ENCODE measurements at places on chromosomes 11 and 22. TPM values are rescaled to one million over a fixed set of nuclear protein-coding genes. Genes with fewer than 3 reads are reported as not detected.

HBB gene
- not detected for total RNA-seq

OR5B21 gene
- not detected for total RNA-seq

MMP1 gene
- total RNA-seq: 6.5 TPM

FAM227A gene
- 5.0 TPM for total RNA-seq

APOL4 gene
- 0.67 TPM for total RNA-seq

SMTNL1 gene
- not detected for total RNA-seq

OR8D4 gene
- not detected for total RNA-seq

- no peaks in the 10 kb centered on the region for H3K27me3 ChIP-seq
- H3K4me3 ChIP-seq: no peak overlapping the region
- DNase-seq: no peak
- H3K4me1 ChIP-seq: peaks cover 18% of the 10 kb centered on the region
Measured at GRCh38 chr22:37930270-37930951, 23.0 kb downstream of the C22orf23 start.

DNA sequence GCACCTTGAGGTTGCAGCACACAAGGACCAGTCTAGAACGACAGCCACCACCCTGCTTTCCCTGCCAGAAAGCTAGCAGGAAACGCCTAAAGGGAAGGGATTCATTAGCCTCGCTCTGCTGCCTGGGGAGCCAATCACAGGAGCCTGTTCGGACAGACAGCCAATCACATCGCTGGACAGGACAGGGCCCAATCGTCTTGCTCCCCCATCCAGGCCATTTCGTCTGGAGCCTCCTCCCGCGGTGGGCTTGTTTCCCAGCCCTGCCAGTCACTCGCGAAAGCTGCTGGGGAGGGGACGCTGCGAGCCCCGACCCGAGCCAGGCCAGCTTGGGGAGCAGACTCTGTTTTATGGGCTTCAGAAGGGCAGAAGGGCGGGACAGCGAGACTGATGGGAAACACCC, 79.8 kb upstream of the NCAM1 start:
- DNase-seq: no peak
- H3K4me1 ChIP-seq: peaks cover 2% of the 10 kb centered on the region
- H3K27me3 ChIP-seq: peaks cover 7% of the 10 kb centered on the region
- H3K36me3 ChIP-seq: no peaks in the 10 kb centered on the region
- H3K4me3 ChIP-seq: peak overlapping the region; percentile 87

GRCh38 chr11:1837171-1838076, 1.4 kb upstream of the TNNI2 start:
- H3K27ac ChIP-seq: no peak overlapping the region
- peaks cover 4% of the 10 kb centered on the region for H3K4me1 ChIP-seq
- no peaks in the 10 kb centered on the region for H3K27me3 ChIP-seq
- no peak overlapping the region for H3K4me3 ChIP-seq

DNA sequence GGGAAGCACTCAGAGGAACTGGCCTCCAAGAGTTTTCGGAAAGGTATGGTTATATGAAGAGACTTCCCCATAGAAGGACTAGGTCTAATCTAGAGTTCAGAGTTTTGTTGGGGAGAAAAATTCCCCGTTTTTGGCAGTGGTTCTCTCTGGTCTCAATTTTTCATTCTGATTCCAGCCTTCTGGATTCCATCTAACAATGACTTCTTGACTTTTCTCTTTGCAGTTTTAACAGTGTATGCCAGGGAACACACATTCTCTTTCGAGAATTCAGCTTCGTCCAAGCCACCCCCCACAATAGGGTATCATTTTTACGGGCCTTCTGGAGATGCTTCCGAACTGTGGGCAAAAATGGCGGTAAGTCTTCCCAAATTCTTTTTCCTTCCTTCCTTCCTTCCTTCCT, 115.6 kb downstream of the CSTPP1 start:
- H3K4me3 ChIP-seq: no peak overlapping the region
- DNase-seq: no peak
- H3K27ac ChIP-seq: no peak overlapping the region
- H3K4me1 ChIP-seq: peaks cover 17% of the 10 kb centered on the region
- no peaks in the 10 kb centered on the region for H3K27me3 ChIP-seq
- peaks cover 15% of the 10 kb centered on the region for H3K36me3 ChIP-seq

- DNase-seq: no peak
- H3K4me3 ChIP-seq: no peak overlapping the region
- H3K27ac ChIP-seq: no peak overlapping the region
- no peaks in the 10 kb centered on the region for H3K4me1 ChIP-seq
- H3K27me3 ChIP-seq: peaks cover 9% of the 10 kb centered on the region
Measured at GRCh38 chr11:132177106-132177505, 806.7 kb downstream of the NTM start.

DNA sequence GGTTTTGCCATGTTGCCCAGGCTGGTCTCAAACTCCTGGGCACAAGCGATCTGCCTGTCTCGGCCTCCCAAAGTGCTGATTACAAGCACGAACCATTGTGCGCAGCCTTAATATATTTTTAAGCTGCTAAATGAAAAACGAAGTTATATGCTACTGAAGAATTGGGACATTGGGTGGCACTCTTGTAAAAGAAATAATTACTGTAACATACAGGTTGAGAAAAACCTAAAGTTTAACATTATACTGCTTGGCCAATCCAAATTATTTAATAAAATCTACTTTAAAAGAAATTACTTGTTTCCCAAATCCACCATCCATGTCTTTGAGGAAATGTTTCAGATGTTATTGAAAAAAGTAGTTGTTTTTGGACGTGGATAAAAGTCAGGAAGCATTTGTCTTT, 37.9 kb upstream of the ARHGAP32 start:
- no peaks in the 10 kb centered on the region for H3K4me1 ChIP-seq
- H3K4me3 ChIP-seq: no peak overlapping the region
- no peaks in the 10 kb centered on the region for H3K27me3 ChIP-seq
- H3K36me3 ChIP-seq: peaks cover 26% of the 10 kb centered on the region

DNA sequence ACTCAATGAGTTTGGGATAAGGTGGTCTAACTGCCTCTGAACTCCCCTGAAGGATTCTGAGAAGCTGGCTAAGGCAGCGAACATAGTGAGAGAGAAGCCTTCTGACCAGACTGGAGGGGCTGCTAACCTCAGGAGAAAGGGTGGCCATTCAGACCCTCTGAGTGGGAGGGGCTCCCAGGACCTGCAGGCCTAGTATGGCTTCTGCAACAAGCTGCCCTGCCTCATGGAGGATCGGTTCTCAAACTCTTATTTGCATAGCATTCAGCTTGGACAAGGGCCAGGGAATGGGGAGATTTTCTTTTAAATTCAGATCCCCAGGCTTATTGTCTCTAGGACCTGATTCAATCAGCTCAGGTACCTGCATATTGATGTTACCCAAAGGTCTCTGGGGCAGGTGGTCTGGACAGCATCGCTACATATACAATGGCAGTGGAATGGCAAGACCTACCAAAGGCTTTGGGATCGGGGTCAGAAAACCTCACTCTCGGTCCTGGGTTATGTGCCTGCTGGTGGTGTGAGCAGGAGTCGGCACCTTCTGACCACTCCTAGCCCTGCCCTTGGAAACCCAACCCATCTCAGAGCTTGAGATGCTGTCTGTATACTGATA, 599.1 kb downstream of the BRD1 start:
- no peak overlapping the region for H3K4me3 ChIP-seq
- no peaks in the 10 kb centered on the region for H3K4me1 ChIP-seq

GRCh38 chr11:65624931-65625627, 9.5 kb downstream of the PCNX3 start:
- DNase-seq: no peak
- no peaks in the 10 kb centered on the region for H3K27me3 ChIP-seq
- no peak overlapping the region for H3K4me3 ChIP-seq
- H3K4me1 ChIP-seq: no peaks in the 10 kb centered on the region

DNA sequence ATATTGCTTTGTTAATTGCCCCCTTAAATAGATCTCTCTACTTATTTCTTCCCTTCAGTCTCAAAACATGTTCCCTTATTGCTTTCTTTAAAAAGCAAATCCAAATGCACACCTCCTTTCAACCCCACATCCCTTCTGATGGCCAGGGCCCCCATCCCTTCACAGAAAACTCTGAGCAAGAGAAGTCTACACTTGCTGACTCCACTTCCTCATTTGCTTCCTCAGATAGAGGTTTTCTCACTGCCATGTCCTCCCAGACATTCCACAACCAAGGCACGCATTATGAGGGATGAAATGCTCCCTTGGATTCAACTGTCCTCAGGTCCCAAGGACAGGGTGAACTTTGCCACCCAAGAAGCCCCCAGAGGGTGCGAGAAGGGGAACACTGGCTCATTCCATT, 43.1 kb downstream of the CSNK2A3 start:
- H3K27me3 ChIP-seq: peaks cover 3% of the 10 kb centered on the region
- no peaks in the 10 kb centered on the region for H3K36me3 ChIP-seq
- H3K27ac ChIP-seq: no peak overlapping the region
- H3K4me1 ChIP-seq: no peaks in the 10 kb centered on the region
- no peak for DNase-seq

- H3K27ac ChIP-seq: no peak overlapping the region
- DNase-seq: no peak
- H3K27me3 ChIP-seq: peaks cover 4% of the 10 kb centered on the region
- no peak overlapping the region for H3K4me3 ChIP-seq
Measured at GRCh38 chr22:44526779-44527126, 28.7 kb upstream of the RTL6 start.

DNA sequence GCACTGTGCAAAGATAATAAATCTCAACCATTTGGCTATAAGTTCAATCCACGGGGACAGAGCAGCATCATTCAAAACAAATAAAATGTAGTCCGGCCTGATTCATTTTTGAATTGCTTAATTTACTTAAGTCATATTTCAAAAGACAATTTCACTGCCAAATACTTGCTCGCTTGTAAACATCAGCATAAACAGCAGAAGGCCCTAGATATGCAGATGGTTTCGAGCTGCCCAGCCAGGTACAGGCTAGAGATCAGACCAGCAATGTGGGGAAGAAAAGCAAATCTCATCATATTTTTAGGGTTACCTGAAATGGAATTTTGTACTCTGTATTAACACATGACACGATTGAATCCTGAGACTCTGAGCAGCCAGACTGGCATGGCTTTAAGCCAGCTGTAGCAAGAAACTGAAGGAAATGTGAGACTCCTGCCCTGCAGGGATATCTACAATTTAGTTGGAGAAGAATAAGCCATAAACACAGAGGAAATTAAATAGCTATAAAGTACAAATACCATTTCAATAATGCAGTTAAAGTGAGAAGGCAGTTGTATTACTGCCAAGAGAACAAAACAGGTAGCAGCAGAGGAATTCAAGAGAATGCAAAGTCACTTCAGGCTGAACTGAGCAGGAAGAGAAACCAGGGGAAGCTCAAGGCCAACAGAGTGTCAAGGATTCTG, 440.3 kb downstream of the ETS1 start:
- no peaks in the 10 kb centered on the region for H3K27me3 ChIP-seq
- no peak overlapping the region for H3K27ac ChIP-seq
- H3K4me1 ChIP-seq: peaks cover 30% of the 10 kb centered on the region
- DNase-seq: no peak
- H3K4me3 ChIP-seq: no peak overlapping the region

- no peak overlapping the region for H3K27ac ChIP-seq
- no peak for DNase-seq
- peaks cover 8% of the 10 kb centered on the region for H3K4me1 ChIP-seq
- H3K4me3 ChIP-seq: peak overlapping the region; percentile 25
- no peaks in the 10 kb centered on the region for H3K27me3 ChIP-seq
- no peaks in the 10 kb centered on the region for H3K36me3 ChIP-seq
Measured at GRCh38 chr11:64799623-64800302, 3.3 kb downstream of the MAP4K2 start.

- H3K4me3 ChIP-seq: no peak overlapping the region
- DNase-seq: no peak
- H3K36me3 ChIP-seq: no peaks in the 10 kb centered on the region
- H3K27ac ChIP-seq: no peak overlapping the region
- peaks cover 46% of the 10 kb centered on the region for H3K4me1 ChIP-seq
- H3K27me3 ChIP-seq: peaks cover 36% of the 10 kb centered on the region
Measured at GRCh38 chr22:27680636-27681035, 120.9 kb downstream of the MN1 start.

DNA sequence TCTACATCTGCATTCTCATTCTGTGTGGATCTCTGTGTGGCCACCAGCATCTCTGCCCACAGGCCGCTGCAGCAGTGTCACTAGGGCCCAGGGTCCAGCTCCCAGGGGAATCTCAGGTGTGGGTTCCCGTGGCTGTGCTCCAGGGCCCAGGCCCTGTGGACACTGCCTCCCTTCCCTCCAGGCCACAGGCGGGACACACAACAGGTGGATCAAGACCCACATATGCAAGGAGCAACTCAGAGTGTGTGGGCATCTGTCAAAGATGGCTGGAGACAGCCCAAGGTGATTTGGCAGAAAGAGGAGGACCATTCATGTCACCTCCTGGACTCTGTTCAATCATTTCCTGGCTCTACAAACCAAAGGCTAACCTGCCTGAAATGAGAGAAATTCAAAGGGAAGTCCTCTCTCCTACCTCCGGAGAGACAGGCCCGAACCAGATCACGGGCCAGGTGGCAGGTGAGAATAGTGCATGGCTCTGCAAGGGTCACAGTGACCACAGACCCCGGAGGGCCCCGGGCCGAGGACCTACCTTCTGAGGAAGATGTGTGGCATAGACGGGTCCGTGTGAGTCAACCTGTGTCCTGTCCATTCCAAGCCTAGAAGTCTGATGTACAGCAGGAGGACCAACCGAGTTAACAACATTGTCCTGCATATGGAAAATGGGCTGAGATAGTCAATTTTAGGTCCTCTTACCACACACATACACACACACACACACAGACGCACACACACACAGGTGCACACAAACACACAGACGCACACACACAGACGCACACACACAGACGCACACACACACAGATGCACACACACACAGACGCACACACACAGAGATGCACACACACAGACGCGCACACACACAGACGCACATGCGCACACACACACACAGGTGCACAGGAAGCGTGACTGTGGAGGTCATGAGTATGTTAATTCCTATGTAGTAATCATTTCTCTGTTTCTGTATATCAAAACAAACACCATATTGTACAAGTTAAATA, 1068.5 kb downstream of the BRD1 start:
- no peak overlapping the region for H3K27ac ChIP-seq
- H3K27me3 ChIP-seq: peaks cover 16% of the 10 kb centered on the region
- no peaks in the 10 kb centered on the region for H3K36me3 ChIP-seq
- peak; percentile 65 for DNase-seq

DNA sequence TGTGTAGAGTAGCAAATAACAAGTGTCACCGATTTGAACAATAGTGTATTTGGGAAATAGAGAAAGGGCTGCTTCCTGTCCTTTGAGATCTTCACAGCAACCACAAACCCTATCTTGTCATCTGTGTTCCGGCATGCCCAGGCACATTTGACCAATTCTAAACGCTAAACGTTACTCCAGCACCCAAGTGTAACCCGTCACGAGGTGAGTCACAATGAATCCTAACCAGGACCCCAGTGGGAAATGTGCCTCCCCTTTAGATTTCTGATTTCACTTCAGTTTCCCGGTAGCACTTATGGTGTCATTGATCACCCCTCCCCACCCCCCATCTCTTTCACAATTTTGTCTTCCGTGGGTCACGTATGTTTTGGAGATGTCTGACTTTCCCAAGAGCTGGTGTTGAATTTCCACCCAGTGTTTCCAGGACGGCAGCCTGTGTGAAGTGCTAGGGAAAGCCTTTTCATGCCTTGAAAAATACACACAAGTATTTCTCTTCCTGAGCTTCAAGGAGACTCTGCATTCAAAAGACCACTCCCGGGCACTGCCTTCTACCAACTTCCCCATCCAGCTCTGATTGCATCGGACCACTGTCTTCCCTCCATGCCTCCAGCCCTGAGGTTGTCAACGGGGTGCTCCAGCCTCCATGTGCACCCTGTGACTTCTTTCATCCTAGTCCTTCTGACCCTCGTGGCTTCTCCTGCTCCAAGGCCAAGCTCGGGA, 10.5 kb upstream of the C11orf24 start:
- H3K36me3 ChIP-seq: no peaks in the 10 kb centered on the region
- no peak overlapping the region for H3K4me3 ChIP-seq
- no peak overlapping the region for H3K27ac ChIP-seq

GRCh38 chr11:76891285-76891684, 30.6 kb downstream of the ACER3 start:
- H3K27me3 ChIP-seq: no peaks in the 10 kb centered on the region
- peaks cover 4% of the 10 kb centered on the region for H3K4me1 ChIP-seq
- no peak for DNase-seq
- no peak overlapping the region for H3K4me3 ChIP-seq
- peaks cover 3% of the 10 kb centered on the region for H3K36me3 ChIP-seq
- H3K27ac ChIP-seq: no peak overlapping the region
